Hepatic stellate cell (primary cell): ENCODE measurements at places on chromosomes 5 and 9.

GRCh38 chr5:178122346-178122745, 8.5 kb upstream of the RMND5B start:
- no peak for DNase-seq

DNA sequence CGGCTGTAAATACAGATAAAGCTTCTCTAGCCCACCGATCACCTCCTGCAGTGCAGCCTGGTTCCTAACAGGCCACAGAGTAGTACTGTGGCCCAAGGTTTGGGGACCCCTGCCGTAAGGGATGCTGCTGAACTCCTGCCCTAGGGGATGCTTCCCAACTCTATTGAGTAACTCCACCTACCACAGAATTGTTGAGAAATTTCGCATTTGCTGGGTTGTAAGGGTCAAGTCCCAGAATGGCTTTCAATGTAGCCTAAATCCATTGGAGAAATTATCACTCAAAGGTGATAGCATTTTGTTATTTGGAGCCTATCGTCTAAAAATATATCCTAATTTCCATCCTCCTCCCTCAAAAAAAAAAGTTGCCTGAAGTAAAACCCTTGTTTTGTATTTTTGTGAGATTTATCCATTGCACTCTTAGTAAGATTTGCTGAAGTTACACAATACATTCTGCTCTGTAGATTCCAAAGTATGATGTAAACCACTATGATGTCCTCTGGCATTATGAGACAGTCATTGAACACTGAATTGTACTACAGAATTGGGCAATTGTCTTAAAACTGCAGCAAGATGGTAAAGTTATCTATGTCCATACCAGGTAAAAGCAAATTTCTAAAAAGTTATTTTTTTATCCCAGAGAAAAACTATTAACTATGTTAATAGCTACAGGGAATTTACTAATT, 14.0 kb downstream of the ACTBL2 start:
- peak; percentile 14 for DNase-seq

DNA sequence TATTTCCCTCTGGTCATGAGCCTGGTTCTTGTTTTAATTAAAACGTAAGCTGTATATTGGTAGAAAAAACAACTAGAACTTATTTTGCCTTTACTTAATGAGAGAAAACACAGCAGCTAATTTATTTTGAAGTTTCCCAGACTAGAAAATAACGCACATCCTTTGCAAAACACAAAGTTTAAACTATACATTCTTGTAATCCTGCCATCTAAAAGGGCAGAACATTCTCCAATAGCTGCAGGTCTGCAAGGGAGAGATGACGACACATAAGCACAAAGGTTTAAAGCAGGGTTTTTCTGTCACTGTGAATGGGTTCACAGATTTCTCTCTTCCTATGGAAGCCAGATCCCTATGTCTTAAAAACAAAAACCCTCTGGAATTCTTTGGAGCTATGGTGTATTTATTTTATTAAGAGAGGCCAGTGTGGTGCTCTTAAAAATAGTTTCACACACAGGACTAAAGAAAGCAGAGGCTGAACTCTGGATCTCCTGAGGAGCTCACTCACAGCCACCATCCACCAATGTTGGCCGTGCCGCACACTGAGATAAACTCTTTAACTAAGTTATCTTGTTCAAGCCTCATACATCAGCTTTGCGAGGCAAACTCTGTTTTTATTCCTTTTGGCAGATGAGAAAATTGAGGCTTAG, 82.4 kb downstream of the SNCAIP start:
- no peak for DNase-seq

- no peak for DNase-seq
These were observed 152.5 kb downstream of the APBA1 start for GRCh38 chr9:69519470-69520240.

DNA sequence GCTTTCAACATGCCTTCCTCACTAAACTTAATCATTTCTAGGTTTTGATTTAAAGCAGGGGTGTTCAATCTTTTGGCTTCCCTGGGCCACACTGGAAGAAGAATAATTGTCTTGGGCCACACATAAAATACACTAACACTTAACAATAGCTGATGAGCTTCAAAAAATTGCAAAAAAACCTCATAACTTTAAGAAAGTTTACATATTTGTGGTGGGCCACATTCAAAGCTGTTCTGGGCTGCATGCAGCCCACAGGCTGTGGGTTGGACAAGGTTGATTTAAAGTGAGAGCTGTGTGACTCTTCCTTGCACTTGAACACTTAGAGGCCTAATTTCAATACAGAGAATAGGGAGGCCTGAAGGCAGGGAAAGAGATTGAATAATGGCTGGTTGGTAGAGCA, 598.3 kb downstream of the EFNA5 start:
- no peak for DNase-seq

- DNase-seq, result no peak
These were observed 18.6 kb downstream of the B4GALT1 start for GRCh38 chr9:33148367-33149014.

DNA sequence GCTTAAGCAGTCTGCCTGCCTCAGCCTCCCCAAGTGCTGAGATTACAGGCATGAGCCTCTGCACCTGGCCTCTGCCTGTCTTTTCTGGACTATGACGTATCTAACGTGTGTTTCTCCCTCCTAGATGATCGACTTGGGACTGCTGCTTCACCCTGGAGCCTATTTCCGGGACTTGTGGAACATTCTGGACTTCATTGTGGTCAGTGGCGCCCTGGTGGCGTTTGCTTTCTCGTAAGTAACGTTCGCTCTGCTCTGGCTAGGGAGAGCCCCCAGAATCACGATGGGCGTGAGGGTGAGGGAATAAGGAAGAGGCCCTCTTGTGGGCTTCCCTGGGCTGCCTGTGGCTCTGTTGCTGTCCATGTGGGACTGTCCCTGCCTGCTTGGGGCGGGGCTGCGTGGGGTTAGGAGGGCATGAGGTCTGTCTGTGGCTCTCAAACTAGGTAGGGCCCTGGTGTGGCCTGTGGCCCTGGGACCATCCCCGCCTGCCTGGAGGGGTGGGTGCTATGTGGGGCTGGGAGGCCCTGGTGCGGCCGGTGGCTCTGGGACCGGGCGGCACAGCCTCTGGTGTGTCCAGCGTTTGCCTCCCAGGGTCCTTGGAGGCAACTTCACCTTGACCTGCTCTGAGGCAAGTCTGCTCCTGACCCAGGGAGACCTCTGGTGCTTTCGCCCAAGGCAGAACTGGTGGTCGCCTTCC, 171.7 kb downstream of the CACNA1B start:
- DNase-seq, result no peak

DNA sequence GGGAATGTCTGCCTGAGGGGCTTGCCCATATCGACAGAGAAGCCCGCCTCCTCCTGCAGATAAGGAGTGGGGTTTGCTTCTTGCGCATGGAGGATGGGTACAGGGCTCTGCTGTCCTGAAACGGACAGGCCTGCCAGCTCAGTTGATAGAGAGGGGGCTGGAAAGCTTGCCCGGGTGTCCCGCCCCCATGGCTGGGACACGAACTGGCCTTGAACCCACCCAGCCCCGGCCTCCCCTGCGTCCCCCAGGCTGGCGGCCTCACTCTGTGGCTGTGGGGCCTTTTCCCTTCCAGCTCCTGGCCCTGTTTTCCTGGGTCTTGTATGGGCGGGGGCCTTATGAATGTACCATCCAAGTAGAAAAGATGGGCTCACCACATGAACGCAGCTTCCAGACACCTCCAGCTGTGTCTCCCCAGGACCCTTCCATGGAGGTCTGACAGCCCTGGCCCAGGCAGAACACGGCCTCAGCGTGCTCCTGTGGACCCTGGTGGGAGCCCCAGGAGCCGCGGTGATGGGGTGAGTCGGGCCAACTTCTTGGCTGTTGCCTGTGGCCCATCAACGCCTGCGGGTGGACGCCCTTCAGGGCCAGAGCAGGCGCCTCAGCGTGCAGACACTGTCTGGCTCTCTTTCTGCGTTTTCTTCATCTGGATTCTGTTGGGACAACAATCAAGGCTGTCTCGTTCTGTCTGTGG, 15.9 kb upstream of the SLC2A6 start:
- DNase-seq, result no peak

- no peak for DNase-seq
These were observed 7.0 kb upstream of the SH3GL2 start for GRCh38 chr9:17571825-17572224.

GRCh38 chr9:95385521-95385920, 68.0 kb upstream of the FANCC start:
- DNase-seq, result no peak

- peak; percentile 98 for DNase-seq
These were observed at the start of gene ZER1 for GRCh38 chr9:128771745-128772519. ZER1 (minus strand) TSS chr9:128771927; CDS start chr9:128755565, 16,362 bp downstream.

DNA sequence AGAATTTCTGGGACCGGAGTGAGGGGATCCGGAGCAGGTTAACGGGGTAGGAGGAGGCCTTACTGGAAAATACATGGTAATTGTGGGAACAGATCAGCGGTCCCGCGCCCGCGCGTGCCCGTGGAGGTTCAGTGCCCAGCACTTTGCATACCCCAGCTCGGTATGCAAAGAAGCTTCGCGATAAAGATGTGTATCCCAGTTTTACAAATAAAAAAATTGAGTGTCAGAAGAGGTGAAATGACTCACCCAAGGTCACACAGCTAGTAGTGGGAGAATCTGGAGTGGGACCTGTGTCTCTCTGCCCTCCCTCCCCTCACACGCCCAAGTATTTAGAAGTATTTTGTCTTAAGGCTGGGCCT, 967 bp downstream of the NEURL1B start:
- DNase-seq, result no peak

- no peak for DNase-seq
These were observed 6.1 kb upstream of the TNIP1 start for GRCh38 chr5:151086905-151087360.

GRCh38 chr9:135225619-135226228, 138.3 kb downstream of the OLFM1 start:
- DNase-seq, result no peak

- DNase-seq, result no peak
These were observed 17.5 kb downstream of the LCP2 start for GRCh38 chr5:170280011-170280493.

- no peak for DNase-seq
These were observed 71.7 kb downstream of the ENTREP1 start for GRCh38 chr9:69396759-69397158.

- DNase-seq, result no peak
These were observed 50.4 kb upstream of the FAM170A start for GRCh38 chr5:119578937-119579336.

GRCh38 chr9:128633601-128634000, 23.0 kb downstream of the DYNC2I2 start:
- no peak for DNase-seq

- DNase-seq, result peak; percentile 29
These were observed 3.7 kb upstream of the SVEP1 start for GRCh38 chr9:110583237-110583636.

GRCh38 chr5:91033370-91033769, 349.7 kb downstream of the ARRDC3 start:
- no peak for DNase-seq

- DNase-seq, result no peak
These were observed 122.9 kb downstream of the PRELID2 start for GRCh38 chr5:145712245-145712644.

DNA sequence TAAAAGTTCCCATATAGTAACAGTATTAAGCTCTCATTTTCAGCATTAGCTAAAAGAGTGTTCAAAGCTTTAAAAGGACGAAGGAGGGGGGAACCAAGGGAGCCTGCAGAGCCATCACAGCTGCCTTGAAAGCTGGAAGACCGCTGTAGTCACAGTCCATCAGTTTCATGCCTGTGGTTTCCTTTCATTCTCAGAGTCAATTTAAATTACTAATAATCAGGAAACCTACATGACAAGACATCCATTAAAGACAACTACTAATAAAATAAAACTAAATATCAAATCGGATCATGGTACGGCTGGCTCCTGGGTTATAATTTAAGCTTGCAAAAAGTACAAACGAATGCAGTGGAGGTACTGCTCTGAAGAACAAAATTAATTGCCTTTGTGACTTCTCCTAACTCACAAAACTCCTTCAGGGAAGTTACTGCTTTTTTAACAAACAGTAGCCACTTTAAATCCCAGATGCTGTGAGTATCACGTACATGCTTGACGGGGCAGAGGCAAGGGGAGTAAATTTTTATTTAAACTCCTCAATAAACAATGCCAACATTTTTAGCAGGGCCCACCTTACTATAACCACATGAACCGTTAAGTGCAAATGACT, 213.5 kb downstream of the DENND1A start:
- DNase-seq, result no peak

- no peak for DNase-seq
These were observed 9.9 kb downstream of the ERGIC1 start for GRCh38 chr5:172843825-172844576.

- peak; percentile 80 for DNase-seq
These were observed 52.8 kb downstream of the IRF1 start for GRCh38 chr5:132437604-132438266.

- DNase-seq, result no peak
These were observed 8.1 kb downstream of the SETD9 start for GRCh38 chr5:56917534-56917933.

- DNase-seq, result no peak
These were observed 20.0 kb downstream of the ANKRD33B start for GRCh38 chr5:10583663-10584572.

DNA sequence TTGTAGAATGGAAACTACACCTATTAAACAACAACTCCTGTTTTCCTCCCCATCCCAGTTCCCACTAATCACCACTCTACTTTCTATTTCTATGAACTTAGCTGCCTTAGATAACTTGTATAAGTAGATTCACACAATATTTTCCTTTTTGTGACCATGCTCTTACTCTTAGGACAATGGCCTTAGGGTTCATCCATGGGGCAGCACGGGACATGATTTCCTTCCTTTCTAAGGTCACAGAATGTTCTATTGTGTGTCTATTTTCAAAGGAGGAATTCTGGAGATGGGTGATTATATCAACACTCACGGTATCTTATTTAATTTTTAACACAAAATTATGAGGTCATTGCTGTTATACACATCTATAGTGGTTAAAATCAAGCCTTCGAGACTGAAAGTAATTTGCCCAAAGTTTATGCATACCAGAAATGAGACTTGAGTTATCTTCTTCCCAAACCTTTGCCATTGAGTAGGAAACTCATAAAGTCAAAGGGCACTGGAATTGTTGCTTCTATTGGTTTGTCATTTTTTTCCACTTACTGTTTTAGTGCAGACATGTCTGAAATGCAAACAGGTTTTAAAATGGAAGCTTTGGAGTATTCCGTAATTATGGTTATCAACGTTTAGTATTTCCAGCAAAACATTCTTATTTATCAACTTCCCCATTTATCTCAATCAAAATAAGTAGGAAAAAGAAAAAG, 23.6 kb downstream of the CTSL start:
- DNase-seq, result no peak

DNA sequence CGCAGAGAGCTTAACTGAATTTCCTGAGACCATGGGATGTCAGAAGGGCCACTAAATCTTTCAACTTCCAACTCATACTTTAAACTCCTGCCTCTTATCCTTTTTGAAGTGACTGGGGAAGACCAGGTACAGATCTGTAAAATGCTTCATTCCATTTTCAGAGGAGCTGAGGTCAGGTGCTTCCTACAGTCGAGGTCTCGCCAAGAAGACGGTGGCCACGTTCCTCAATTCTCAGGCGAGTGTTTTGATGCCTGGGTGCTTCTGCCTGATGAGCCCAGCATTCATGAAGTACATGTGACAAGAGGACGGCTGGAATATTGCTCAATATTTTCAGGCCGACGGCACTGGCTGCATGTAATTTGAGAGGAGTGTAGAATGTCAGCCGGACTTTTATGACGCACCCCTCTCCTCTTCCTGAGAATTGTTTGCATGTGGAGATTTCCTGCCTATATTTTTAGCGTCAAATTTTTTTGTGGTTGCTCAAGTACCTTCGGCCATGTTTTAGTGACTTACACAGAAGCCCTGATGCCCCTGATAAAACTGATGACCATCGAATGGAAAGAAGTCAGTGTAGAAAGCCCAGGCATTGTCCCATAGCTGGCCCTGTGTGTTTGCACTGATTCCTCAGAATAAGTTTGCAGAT, 38.8 kb upstream of the GLRX start:
- DNase-seq, result peak; percentile 74
